Activated T-cell treated with anti-CD3 and anti-CD28 coated beads, Interleukin-2, amount 50 U/mL, for 24 hours (primary cell): ENCODE measurements at places on chromosomes 11 and 22.
A peak's percentile ranks its signal among the peaks of the same experiment; 100 is the strongest.

GRCh38 chr22:24805790-24806662 lies at the start of gene SGSM1:
Gene SGSM1 (plus strand): TSS chr22:24806211. CDS start chr22:24806326, 115 bp downstream.
- peak; percentile 86 for DNase-seq

- no peak for DNase-seq
These were observed 3.9 kb downstream of the CTSD start for GRCh38 chr11:1759851-1760220.

DNA sequence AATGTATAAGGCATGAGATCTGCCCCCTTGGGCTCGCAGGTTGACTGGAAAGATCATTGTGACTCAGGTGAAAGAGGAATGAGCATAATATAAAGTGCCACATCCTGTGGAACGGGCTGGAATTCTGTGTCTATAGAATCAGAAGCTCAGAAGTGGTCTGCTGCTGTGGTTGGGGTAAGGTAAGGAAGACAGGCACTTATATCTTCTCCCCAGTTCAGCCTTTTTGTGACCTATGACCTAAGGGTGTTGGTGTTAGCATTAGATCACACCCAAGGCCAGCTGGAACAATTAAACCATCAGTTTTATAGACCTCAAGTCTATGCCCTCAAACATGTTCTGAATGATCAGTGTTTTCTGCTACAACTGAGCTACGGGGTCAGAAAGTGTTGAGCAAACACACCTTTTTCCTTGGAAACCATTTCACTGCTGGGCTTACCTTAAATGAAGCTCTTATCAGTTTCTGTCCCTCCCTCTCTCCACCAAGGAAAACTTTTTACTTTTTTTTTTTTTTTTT lies 15.7 kb upstream of the POU2AF3 start:
- no peak for DNase-seq

DNA sequence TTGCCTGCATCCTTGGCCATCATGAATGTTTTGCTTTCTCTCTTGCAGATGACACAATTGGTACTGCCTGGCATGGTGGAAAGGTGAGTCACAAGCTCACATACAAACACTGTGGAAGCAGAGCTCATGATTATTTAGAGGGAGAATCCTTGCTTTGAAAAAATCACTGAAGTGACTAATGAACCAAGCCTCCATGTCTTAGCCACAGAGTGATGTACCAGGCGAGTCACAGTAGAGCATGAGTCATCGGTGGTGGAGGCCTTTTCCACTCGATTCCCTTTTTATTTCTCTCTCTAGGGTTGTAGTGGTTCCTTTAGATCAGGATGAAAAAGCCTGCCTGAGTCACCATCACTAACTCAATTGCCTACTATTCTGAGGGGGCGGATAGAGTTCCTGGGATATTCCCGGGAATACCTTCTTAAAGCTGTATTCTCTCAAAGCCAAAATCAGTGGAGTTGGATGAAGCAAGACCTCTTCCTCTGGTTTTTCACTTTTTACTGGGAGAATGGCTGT lies 49.6 kb upstream of the ALKBH3 start:
- DNase-seq = peak; percentile 38

GRCh38 chr11:33689085-33689484 lies 11.5 kb downstream of the C11orf91 start:
- no peak for DNase-seq

DNA sequence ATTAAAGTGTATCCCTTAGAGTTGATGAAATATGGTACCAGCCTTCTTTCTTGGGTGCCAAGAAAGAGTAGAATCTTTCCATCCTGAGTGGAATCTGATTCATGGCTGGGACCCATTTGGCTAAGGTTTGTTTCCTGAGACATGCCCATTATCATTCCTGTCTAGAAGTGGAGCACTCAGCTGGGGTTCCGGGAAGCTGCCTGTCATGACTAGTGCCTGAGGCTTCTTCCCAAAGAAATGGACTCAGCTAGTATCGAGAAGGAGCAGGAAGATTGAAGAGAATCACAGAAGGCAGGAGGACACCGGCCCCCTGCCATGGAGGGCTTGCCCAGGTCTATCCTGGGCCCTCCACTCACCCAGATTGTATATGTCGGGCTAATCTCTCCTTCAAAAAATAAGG lies 57.6 kb downstream of the KREMEN1 start:
- no peak for DNase-seq

GRCh38 chr11:71499546-71499945 lies 27.5 kb upstream of the KRTAP5-7 start:
- peak; percentile 8 for DNase-seq

GRCh38 chr11:121347813-121348212 lies 55.2 kb downstream of the SC5D start:
- DNase-seq = no peak

DNA sequence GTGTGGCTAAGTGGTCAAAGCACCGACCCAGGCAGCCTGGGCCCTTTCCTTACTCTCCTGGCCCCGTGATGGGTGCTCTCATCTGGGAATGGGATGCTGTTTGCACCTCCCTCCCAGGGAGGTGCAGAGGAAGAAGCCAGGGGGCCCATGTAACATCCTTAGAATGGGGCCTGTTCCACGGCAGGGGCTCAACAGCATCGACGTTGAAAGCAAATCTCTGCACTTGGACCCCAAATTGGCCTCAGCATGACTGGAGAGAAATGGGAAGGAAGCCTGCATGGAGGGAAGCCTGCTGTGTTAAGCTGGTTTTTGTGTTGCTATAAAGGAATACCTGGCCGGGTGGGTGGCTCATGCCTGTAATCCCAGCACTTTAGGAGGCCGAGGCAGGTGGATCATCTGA lies 1288.4 kb downstream of the TBC1D22A start:
- DNase-seq = no peak

DNA sequence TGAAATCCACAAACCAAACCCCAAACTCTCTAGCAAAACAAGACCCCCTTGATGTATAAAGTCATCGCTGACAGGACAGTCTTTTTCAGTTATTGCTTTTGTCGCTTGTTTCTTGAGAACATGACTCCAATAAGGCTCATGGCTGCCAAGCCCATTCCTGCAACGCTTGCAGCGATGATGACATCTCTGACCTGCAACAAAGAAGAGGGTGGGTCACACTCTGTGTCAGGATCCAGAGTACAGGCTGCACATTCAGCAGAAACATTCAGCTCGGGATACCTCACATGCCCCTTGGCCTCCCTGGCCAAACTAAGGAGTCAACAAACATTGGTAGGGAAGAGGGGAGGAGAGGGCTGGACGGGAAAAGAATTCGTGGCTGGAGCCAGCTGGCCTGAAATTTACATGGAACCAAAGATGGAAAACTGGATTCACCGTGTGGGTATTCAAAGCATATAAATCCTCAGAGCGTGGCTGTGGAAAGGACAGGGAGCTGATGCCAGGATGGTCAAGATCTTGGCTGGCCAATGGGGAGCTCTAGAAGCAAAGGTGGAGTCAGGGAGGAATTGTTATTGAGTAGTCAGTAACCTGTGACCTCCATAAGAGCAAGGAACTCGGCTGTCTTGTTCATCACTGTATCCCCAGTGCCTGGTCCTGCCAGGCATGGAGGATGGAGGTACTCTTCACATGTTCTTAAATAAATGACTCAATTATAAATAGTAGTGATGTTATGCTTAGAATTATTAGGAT lies 11.8 kb upstream of the PLAAT2 start:
- no peak for DNase-seq

DNA sequence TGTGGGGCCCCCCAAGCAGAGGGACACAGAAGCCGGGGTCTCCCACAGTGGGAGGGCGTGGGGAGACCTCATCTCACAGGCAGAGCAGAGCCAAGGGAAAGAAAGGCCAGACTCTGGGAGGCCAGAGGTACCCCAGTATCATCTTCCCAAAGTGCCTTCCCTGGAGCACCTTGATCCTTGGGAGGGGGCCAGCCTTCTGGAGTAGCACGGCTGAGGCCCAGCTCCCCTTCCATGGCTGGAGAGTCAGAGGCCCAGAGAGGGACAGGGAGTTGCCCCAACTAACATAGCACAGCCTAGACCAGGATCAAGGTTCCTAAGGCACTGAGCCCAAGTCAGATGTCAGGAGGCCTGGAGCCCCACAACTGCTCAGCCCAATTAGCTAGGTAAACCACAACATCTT lies 50.6 kb downstream of the ELFN2 start:
- DNase-seq = no peak

DNA sequence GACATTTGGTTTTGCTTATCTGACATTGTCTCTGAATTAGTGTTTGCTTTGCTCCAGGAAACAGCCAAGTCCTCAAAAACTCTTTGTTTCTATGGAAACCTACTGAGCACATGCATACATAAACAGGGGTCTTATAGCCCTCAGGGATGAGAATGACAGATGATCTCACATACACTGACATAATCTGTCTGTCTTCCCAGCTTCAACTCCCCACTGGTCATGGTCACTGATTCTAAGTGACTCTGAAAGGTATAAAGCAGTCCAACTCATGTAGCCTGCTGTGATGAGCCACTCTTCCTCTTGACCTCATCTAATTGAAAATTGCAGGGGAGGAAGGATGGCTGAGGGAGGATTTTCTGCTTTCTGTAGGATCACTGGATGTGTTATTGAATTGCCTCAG lies 12.6 kb downstream of the ZNF143 start:
- no peak for DNase-seq

DNA sequence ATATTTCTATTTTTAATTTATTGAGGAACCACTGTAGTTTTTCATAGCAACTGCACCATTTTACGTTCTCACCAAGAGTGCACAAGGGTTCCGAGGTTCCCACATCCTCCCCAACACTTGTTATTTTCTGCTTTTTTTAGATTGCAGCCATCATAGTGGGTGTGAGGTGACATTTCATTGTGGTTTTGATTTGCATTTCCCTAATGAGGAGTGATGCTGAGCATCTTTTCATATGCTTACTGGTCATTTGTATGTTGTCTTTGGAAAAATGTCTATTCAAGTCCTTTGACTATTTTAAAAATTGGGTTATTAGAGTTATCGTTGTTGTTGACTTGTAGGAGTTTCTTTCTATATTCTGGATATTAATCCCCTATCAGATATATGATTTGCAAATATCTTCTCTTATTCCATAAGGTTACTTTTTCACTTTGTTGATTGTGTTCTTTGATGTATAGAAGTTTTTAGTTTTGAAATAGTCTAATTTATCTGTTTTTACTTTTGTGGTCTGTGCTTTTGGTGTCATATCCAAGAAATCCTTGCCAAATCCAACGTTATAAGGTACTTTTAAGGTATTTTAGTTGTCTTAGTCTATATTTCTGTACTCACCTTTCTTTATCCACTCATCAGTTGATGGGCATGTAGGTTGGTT lies 9.0 kb downstream of the NEAT1 start:
- no peak for DNase-seq

DNA sequence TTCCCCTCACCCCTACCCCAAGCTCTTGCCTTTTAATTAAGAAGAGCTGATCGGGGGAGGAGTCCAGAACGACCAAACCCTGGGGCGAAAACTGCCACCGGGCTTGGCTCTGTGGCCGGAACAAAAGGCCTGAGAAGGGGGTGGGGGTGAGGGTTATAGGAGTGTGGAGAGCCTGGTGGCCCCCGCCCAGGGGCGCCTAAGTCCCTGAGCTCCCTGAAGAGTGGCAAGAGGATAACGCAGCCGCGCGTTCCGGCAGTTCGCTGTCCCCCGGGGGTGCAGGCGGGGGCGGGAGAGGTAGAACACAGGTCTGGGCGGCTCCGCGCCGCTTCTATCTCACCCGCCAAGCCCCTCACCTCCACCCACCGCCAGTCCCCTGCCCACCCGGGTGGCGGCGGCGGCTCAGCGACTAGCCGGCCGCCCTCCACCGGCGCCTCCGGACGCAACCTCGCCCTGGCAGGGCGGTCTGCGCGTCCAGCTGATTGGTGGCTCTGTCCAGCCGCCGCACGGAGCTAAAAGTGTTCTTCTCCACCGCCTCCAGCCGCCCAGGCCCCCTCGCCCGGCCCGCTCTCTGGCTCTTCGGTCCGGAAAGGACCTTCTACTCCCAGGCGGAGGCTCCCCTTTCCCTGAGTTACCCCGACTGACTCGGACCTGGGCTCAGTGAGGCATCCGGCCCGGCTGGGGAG lies 18.7 kb upstream of the BDNF start:
- no peak for DNase-seq

DNA sequence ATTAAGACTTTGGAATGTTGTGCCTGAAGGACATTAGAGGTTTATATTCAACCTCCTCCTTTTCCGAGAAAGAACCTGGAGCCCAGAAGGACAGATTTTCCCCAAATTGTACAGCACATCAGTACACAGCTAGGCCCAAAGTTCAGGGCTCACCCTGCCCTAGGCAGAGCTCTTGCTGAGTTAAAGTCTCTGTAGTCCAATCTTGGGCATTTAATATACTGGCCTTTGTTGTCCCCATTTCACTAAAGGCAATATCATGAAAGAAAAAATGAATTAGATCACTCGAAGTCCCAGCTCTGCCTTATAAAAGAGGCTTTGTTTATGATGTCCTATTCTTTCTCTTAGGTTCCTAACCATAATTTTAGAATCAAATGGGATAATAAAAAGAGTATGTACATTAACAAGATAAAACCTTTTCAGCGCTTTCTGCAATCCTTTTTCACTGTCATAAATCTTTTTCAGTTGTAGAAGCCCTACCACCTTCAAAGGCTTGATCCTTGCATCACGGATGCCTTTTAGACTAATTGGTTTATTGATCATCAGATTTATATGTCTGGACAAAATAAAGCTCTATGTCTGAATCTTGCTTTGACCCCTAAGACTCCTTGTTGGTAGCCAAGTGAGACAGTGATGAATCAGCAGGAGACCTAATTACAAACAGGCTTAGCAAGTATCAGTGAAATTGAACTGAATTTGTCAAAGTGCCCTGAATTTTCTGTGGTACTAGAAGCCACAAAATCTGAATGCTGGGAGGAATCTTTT lies 39.8 kb downstream of the RELT start:
- DNase-seq = no peak

- peak; percentile 51 for DNase-seq
These were observed 1.0 kb downstream of the LMO1 start for GRCh38 chr11:8262552-8263108.

- DNase-seq = no peak
These were observed 488 bp upstream of the SELENOM start for GRCh38 chr22:31107894-31108218.

DNA sequence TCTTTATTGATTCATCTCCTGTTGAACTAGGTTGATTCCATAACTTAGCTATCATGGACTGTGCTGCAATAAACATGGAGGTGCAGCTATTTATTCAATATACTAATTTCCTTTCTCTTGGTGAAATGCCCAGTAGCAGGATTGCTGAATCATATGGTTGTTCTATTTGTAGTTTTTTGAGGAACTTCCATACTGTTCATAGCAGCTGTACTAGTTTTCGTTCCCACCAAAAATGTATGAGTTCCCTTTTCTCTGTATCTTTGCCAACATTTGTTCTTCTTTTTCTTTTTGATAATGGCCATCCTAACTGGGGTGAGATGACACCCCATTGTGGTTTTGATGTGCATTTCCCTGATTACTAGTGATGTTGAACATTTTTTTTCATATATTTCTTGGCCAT lies 87.2 kb upstream of the NAV2 start:
- DNase-seq = no peak

DNA sequence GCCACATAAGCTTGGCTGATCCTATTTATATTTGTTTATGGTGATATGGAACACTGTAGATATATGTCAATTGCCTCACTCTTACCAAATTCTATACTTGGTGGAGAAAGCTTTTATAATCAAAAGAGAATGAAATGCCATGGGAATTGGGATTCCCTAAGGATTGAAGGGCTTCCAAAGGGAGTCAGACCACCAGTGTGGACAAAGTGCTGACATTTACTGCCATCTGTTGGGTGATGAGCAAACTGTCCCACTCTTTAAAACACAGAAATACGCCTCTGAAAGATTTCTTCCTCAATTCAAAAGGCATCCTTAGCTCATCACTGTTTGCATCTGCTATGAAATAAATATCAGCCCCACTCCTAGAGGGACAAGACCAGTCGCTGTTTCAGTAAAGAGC lies 7.1 kb downstream of the SLC1A2 start:
- DNase-seq = no peak
